NCI-H187 (cell line): ENCODE measurements at places on chromosomes 13 and 19.

DNA sequence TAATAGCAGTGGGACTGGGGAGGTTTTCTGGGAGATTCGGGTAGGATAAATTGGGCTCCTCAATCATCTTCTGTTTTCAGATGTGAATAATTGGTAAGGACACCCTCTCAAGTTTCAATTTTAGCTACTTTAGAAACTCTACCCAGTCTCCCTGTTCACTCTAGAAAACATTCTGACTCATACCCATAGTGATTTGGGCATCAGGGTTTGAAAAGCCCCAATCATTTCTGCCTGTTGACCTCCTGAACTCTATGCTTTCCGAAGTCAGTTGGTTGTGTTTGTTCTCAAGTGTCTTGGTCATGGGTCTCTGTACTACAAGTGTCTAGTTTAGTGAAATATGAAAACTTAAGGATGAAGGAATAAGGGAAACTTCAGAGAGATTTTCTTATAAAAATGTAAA is 911.3 kb upstream of the GPC6 start:
- no peak for DNase-seq

GRCh38 chr19:33022472-33023116 is 42.1 kb downstream of the RHPN2 start:
- DNase-seq = no peak

GRCh38 chr13:27065582-27065981 is 106.0 kb downstream of the USP12 start:
- DNase-seq = no peak

DNA sequence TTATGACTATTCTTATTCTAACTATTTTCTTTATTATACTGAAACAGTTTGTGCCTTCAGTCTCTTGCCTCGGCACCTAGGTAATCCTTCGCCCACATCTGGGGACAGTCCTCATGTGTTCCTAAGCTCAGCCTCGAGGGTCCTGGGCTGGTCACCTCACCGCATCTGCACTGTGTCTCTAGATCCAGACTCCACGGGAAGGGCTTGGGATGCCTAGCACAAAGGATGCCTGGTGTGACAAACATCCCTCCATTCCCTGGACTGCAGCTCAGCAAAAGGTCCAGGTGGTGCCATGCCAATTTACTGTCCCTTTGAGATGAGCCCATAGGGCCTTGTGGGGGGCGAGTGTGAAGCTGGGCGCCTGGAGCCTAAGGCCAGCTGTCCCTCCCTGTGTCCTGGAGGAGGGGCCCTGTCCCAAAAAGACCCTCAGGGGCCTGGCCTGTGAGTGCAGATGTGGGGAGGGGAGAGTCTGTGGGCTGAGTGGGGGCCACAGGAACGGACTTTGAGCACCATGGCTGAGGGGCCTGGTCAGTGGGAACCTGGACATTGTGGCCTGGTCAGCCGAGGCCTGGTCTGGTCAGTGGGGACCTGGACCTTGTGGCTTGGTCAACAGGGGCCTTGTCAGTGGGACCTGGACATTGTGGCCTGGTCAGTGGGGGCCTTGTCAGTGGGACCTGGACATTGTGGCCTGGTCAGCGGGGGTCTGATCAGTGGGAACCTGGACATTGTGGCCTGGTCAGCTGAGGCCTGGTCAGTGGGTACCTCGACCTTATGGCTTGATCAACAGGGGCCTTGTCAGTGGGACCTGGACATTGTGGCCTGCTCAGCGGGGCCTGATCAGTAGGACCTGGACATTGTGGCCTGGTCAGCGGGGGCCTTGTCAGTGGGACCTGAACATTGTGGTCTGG is 45.1 kb upstream of the TPM4 start:
- DNase-seq = no peak

DNA sequence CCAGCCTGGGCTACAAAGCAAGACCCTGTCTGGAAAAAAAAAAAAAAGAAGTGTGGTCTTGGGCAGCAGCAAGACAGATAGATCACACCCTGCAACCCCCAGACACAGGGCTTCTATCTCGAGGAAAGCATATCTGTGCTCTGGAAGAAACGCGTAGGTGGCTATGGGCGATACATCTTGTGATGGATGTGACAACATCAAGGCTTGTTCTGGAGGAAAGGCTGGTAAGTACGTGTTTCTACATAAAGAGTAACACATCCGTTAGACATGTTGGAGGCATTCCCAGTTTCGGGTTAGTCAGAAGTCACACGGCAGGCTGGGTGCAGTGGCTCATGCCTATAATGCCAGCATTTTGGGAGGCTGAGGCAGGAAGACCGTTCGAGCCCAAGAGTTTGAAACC is 6.6 kb upstream of the DHDH start:
- no peak for DNase-seq

DNA sequence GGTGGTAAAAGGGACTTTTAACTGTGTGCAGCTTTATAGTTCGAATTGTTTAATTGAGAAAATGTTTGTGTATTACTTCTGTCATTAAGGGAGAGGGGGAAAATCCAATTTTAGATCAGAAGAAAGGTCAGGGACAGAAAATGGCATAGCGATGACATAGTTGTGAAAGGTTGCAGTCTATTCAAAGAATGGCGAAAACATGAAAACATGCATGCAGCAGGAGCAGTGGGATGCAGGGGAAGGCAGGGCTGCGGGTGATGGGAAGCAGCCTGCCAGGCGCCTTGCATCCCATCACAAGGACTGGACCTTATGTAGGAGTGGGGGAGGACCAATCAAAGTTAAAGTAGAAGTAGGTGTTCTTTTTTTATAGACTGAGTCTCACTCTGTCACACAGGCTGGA is 125.9 kb downstream of the CDK8 start:
- DNase-seq = no peak

DNA sequence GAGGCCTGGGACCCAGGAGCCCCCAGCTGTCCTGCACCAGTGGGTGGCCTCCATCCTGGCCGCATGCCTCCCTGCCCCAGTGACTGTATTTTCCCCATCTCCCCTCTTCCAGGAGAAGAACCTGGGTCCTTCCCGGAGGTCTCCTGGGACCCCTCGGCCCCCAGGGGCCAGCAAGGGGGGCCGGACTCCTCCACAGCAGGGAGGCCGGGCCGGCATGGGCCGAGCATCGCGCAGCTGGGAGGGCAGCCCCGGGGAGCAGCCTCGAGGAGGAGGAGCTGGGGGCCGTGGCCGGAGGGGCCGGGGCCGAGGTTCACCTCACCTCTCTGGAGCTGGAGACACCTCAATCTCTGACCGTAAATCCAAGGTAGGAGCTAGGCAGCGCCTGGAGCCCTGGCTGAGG is 4.2 kb downstream of the CCDC9 start:
- DNase-seq = no peak

- no peak for DNase-seq
Measured at GRCh38 chr13:64074971-64075474, 2659.4 kb upstream of the PCDH20 start.

DNA sequence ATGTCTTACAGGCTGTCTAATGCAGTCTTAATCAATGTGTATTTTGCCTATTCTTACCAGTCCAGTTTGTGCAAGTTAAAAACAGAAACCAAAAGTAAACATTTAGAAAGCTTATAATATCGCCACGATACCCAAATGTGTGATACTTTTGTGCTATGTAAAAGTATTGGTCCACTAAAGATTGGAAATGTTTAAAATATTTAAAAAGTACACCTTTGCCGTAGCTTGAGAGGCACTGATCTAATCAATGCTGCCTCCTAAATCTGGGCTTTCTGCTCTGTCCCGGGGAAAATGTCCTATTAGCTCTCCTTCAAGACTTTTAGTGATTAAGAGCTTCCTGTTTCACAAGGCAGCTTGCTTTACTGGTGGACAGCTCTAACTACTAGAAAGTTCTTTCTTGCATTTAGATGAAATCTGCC is 64.7 kb downstream of the DNAJC15 start:
- DNase-seq = no peak

GRCh38 chr13:23905766-23906165 is 8.5 kb upstream of the C1QTNF9B start:
- DNase-seq = no peak

GRCh38 chr13:98721825-98722510 is 30.5 kb downstream of the SLC15A1 start:
- DNase-seq = no peak

DNA sequence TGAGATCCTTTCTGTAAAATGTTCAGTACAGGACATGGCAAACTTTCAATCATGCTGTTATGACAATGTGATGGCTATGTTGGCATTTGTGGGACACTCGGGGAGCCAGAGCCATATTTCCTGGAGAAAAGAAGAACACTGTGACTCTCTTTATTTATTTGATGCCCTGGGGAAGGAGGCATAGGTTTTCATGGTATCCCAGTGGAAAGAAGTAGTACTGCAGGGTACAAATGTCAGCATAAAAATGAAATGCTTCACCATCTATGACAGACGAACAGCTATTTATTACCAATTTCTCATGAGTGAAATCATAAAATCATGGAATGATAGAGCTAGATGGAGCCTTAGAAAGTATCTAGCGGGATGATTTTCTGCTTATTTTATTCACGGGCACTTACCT is 217.1 kb downstream of the COL4A1 start:
- no peak for DNase-seq

DNA sequence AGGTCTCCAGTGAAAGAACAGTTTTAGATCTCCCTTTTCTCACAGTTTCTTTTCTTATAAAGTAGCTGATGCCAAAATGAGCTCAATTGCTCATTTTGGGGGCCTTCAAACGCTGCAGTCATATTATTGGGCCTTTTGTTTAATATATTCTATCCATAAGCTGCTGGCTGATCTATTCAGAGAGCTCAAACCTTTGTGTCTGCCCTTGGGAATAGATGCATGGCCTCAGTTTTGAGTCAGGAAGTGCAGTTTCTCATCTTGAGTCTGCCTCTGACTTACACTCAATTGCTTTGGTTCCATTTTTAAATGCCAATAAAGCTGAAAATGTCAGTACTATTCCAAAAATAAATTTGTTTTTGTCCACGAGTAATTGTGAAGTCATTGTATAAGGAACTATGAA is 468.9 kb downstream of the KLF12 start:
- no peak for DNase-seq

DNA sequence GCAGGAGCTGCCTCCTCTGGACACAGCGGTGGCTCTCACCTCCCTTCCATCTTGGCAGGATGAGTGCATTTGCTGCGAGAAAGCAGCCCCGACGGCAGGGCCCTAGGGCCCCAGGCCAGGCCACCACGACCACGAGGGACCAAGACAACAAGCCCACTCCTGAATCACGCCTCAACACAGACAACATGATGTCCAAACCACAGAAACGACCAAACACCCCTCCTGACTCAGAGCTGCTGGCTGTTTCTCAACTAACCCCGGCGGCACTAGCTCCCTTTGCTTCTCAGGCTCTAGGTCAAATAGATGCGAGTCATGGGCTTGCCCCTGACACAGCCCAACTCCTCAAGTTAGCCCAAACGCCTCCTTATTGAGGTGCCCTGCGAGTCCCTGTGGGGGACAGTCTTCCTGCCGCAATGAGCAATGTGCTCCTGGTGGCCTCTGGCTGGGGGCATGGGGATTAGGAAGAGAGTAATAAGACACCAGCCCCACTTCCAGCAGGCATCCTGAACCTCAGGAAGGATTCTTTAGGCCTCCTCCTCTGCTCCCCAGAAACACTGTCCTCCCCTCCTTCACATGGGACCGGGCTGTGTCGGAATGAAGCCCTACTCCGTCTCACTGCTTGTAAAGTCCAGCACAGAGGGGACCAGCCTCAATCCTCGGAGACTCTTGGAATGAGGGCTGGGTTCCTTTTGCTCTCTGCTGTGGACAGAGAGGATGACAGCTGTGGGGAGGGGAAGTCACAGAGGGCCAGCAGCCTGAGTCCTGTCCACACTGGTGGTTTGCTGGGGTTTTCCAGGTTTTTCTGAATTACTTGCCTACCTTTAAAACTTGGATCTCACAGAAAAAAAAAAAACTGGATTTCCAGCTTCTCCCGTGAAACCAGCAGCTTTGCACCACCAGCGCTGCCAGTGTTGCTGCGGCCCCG is 6.9 kb upstream of the ATF5 start:
- DNase-seq = no peak

GRCh38 chr13:111346101-111346680 is 25.7 kb downstream of the TEX29 start:
- no peak for DNase-seq

GRCh38 chr19:42285541-42285941 is 16.4 kb upstream of the PRR19 start:
- DNase-seq = no peak

- DNase-seq = no peak
Measured at GRCh38 chr13:29785978-29786377, 64.4 kb downstream of the UBL3 start.

DNA sequence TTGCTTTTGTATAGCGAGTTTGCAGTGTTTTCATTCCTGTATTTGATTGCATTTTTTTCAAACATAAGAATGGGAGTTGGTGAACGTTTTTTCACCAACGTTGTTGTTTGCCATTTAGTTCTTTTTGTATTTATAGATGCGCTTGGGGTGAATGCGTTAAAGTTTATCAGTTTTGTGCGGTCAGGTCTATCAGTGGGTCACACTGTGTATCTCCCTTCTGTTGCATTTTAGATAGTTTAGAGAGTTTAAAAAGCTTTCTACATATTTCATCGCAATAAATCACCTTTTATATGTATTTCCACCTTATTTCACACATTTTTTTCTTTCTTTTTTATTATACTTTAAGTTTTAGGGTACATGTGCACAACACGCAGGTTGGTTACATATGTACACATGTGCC is 16.4 kb downstream of the OR7A5 start:
- no peak for DNase-seq
